ENCODE measurements at places on chromosomes 6 and 20.

DNA sequence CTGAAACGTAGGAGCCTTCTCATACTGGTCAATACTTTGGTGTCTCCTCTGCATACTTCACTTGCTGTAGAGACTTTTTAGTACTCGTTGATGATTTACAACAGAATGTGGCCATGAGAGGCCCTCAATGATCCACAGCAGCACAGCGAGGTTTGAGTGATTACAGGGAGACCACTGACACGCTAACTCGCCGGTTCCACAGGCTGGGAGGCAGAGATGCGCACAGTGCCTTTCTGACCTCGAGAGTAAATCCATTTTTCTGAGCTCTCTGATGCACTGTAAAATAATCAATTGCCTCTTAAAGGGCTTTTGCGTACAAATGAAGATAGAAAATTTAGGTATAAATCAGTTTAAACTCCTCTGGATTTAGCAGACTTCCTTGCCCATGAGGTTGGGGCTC, 56.2 kb upstream of the TBC1D7 start:
- DNase-seq: no peak

- DNase-seq: no peak
Measured at GRCh38 chr20:46546936-46547335, 3.5 kb downstream of the OCSTAMP start.

DNA sequence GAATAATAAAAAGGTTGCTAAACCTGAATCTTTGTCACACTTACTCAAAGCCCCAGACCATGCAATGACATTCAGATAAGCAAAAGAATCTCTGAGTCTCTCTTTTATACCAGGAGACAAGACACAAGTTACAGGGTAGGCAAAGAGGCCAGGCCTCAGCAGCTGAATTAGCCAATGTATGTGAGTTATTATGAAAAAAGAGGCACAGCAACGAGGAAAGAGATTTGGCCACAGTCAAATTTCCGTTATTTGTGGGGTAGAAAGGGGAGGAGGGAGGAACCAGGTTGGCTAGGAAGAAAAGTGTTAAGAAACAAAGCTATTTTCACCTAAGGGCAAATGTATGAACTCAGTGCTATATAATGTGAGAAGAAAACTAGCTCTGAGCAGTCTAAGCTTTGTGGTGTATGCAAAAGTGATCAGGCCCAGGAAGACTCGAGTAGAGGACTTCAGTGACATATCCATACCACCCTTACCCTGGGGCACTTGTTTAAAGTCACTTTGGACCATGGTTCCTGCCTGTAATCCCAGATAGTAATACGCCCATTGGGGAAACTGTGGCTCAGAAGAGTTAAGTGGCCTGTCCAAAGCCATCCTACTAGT, 19.1 kb downstream of the IPCEF1 start:
- no peak for DNase-seq

DNA sequence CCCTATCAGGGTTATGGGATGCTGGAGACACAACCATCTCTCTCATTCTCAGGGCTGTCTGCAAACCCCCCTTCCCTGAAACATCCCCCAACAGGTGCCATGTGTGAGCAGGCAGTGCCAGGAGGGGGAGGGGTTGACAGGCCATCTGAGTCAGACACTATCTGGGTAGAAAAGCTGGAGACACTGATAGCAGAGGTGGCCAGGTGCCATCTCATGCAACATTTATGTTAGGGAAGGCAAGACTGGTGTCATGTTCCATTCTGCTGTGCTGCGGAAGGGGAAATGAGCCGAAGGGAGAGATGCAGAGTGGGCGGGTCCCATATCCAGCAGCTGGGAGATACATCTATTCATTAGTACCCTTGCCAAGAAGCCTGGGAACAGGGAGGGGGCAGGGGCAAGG, 3.5 kb downstream of the LHFPL5 start:
- DNase-seq: peak; percentile 98

DNA sequence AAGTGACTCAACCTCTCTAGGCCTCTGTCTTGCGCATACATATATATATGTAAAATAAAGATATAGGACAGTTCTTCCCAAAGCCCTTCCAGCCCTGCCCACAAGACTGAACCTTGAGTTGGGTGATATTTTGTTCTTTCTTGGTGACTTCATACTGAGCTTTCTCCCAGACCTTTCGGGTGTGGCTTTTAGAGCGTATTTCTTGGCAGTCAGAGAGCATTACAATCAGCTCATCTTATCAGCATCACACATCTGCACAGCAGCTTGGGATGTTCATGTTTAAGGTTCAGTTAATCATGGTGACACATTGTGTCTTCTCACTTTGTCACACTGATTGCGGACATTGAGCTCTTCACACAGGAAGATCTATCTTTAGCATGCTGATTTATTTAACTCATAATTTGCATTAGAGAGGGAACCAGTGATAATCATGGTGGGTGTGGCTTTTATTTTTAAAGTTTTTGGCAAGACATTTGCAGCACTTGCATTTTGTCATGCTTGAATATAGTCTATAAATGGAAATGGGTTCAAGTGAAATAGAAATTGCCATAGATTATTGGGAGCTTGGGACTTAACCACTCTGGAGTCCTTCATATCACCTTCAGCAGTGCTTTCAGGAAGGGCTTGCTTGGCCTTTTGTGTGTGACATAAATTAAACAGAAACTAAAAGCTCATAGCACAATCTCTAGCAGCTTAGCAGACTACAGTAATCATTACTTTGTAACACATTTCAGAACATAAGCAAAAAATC, 8.3 kb downstream of the KIF3B start:
- DNase-seq: no peak

DNA sequence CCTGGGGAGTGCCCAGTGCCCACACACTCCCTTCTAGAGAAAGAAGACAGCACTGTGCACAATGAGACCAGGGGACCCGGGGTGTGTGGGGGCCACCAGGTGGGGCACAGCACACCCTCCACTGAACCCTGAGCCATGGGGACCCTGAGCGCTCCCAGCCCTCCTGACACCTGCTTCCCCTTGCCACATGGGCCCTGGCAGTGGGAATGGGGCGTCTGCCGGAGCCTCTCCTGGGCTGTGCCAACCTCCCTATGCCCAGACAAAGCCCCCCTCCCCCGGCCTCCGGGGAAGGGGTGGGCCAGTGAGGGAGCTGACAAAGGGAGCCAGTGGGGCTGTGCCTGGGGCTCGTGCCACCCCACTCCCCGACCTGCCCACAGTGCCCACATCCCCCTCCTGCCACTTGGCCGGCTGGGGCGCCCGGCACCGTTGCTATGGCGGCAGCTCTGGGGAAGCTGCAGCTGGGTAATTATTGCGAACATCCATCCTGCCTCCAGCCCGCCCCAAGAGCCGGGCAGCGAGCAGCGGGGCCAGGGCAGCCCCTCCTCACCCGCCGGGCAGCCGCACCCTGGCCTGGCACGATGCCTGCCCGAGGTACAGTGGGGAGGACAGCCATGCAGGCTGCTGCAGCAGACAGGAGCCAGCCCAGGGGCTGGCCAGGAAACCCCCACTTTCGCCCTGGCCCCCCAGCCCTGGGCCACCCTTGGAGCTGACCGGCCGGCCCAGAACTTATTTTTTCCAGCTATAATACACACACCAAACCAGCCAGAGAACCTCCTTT, 41.9 kb upstream of the NOL4L start:
- DNase-seq: peak; percentile 50

DNA sequence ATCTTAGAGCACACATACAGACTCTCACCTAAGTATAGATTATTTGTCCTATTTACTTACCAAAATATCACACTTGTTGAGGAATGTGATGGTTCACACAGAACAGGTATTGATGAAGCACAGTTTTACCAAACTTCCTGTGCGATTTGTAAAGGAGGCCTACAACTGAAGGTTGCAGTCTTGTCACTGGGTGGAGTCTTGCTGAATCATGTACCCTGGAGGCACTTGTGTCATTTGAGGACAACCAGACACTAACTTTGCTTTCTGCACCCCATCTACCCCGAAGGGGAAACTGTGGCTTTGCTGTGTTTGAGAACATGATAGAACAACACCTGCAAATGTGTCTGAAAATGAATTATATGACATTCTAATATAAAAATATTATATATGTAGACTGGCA, 32.4 kb upstream of the HINT3 start:
- no peak for DNase-seq
